Stimulated activated CD4-positive, alpha-beta T cell treated with anti-CD3 and anti-CD28 coated beads, Interleukin-1b, Interleukin-23, amount 100 ng/mL, for 1 hour (primary cell): ENCODE measurements at places on chromosomes 12 and 14.
A peak's percentile ranks its signal among the peaks of the same experiment; 100 is the strongest.

DNA sequence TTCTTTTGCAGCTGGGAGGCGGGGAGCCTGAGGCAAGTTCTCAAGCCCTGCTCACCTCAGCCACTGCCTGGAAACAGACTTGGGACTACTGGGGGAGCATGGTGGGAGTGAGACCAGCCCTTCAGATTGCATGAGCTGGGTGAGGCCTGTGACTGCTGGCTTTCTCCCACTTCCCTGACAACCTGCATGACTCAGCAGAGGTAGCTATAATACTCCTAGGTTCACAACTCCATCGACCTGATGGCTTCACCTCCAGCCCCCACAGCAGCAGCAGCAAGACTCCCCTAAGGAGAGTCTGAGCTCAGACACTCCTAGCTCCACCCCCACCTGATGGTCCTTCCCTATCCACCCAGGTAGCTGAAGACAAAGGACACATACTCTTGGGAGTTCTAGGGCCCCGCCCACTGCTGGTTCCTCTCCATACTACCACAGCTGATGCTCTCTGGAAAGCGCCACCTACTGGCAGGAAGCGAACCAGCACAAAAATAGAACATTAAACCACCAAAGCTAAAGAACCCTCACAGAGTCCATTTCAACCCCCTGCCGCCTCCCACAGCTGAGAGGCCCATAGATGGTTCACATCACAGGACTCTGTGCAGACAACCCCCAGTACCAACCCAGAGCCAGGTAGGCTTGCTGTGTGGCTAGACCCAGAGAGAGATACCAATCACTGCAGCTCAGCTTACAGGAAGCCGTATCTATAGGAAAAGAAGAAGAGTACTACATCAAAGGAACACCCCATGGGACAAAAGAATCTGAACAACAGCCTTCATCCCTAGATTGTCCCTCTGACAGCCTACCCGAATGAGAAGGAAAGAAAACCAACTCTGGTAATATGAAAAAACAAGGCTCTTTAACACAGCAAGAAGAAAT lies 68.7 kb downstream of the RPAP3 start:
- peak; percentile 6 for DNase-seq

GRCh38 chr12:63766498-63766897 lies 13.2 kb upstream of the RXYLT1 start:
- DNase-seq: no peak

DNA sequence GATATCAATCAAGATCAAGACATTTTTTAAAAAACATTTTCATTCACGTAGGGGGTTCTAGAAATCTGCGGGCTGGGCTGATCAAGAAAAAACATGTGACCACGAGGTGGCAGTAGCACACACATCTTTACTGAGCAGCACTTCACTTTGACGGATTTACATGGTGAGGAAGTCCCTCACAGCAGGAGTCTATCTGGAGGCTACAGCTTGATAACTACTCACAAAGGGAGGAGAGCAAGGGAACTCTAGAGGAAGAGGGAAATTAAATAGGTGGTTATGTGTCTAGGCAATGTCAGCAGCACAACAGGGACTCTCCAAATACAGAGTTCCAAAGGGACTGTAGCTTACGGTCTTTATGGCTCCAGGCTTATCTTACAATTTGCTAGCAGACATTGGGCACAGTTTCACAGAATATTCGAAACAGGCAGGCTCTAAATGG lies 248.1 kb downstream of the DPY19L2 start:
- no peak for DNase-seq

DNA sequence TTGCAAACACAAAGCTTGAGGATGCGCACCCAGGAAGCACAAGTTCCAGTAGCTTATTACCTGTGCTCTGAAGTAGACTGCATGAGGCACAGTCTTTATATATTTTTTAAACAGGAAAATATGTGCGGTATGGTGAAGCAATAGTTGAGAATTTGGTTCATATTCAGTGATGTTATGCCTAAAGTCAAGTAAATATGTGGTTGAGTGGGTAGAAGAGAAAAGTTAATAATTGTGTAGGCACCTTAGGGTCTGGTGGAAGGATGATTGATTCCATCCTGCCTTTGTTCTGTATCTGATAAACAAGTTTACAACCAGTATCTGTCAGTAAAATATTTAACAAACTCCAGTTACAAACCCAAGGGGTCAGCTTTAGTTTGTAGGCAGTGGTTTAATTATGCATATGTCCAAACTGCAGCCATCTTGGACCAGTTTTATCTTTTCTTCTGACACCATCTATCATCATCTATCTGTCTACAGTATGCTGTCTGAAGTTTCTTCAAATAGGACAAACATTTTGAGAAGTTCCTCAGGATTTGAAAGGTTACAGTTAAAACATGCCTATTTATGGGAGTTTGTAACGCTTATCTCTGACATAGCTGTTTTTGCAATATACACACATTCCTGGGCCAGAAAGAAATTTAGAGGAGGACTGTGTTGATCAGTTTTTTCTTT lies 10.8 kb downstream of the SINHCAF start:
- no peak for DNase-seq
